ENCODE measurements at places on chromosomes 12 and 14. TPM values are rescaled to one million over a fixed set of nuclear protein-coding genes. Genes with fewer than 3 reads are reported as not detected.

APOLD1 gene
- 44.7 TPM for total RNA-seq

MORN3 gene
- total RNA-seq: 0.99 TPM

AICDA gene
- 0.66 TPM for total RNA-seq

STK38L gene
- 57.7 TPM for total RNA-seq

OR6C3 gene
- not detected for total RNA-seq

LRRIQ1 gene
- total RNA-seq: 10.1 TPM

RFX4 gene
- total RNA-seq: 0.11 TPM

ZNF891 gene
- 9.5 TPM for total RNA-seq

TAS2R31 gene
- total RNA-seq: 30.5 TPM

SMOC1 gene
- 25.9 TPM for total RNA-seq

M6PR gene
- total RNA-seq: 66.0 TPM

PPM1A gene
- total RNA-seq: 121 TPM

CCDC38 gene
- 0.27 TPM for total RNA-seq

SLC25A47 gene
- total RNA-seq: 0.22 TPM

SLC38A4 gene
- total RNA-seq: 0.88 TPM

Data from camera-type eye (tissue), 1 donor.